Activated CD8-positive, alpha-beta T cell treated with anti-CD3 and anti-CD28 coated beads, Interleukin-2, amount 10 ng/mL, durations not matched to agents 7 days and 5 days (primary cell): ENCODE measurements at places on chromosomes 1 and 21. TPM values are rescaled to one million over a fixed set of nuclear protein-coding genes. Genes with fewer than 3 reads are reported as not detected.
A peak's percentile ranks its signal among the peaks of the same experiment; 100 is the strongest.

GRCh38 chr21:27703791-27704190 lies 736.9 kb upstream of the ADAMTS5 start:
- H3K4me1 ChIP-seq: no peaks in the 10 kb centered on the region
- no peak overlapping the region for H3K27ac ChIP-seq

The MAD2L2 gene
- 127 TPM for total RNA-seq

The ATF6 gene
- 17.1 TPM for total RNA-seq

DNA sequence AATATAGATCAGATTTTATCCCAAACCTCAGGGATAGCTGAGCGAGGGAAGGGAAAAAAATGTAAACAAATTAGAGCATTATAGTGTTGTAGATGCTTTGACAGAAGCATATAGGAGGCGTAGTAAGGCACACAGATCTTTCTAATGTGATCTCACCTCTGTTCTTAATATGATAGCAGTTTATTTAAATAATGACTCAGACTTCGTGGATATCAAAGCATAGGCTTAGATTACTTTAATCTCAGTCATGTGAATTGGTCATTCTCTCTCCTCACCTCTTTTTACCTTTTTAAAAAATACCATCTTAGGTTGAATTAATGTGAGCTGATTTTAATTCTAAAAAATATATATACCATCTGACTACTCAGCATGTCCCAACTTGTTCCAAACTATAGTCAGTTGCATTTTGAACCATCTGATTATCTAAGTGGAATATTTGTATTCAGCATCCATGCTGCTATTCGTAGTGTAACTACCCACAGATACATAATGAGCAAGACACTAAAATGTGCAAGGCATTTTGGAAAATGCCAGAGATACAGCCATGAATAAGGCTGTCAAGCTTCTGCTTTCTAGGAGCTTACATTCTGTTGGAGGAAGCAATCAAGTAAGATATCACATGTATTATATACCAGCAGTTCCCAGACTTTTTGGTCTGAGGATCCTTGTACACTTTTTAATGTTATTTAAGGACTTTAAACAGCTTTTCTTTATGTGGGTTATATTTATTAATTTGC lies 76.7 kb downstream of the OSBPL9 start:
- DNase-seq: no peak
- H3K4me1 ChIP-seq: no peaks in the 10 kb centered on the region
- no peak overlapping the region for H3K27ac ChIP-seq
- H3K27me3 ChIP-seq: no peaks in the 10 kb centered on the region

The MFSD2A gene
- total RNA-seq: 4.1 TPM

- no peak overlapping the region for H3K4me3 ChIP-seq
- no peaks in the 10 kb centered on the region for H3K4me1 ChIP-seq
- no peak overlapping the region for H3K27ac ChIP-seq
- no peak for DNase-seq
- H3K27me3 ChIP-seq: peaks cover 3% of the 10 kb centered on the region
Observed at GRCh38 chr1:55589671-55590297, 374.6 kb upstream of the USP24 start.

- H3K27ac ChIP-seq: no peak overlapping the region
- H3K4me3 ChIP-seq: peak overlapping the region; percentile 84
- DNase-seq: no peak
- peaks cover 51% of the 10 kb centered on the region for H3K4me1 ChIP-seq
Observed at GRCh38 chr1:39407510-39407895, 83.9 kb upstream of the BMP8A start.

DNA sequence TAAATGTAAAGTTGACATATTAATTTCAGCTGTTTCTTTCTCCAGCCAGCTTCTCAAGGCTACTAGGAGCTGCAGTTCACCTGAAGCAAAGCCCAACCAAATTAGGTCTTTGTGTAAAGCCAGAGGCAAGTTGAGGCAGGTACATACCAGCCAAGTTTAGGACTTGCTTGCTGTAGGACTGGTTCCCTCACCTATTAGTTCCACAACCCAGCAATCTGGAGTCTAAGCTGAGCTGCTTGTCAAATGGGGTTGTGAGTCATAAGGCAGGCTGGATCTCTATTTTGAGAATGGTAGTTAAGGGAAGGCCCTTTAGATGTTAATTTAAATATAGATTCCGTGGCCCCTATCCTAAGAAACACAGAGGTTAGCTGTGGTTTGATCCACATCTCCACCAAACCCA lies 7.6 kb upstream of the FLG2 start:
- H3K27ac ChIP-seq: no peak overlapping the region
- peaks cover 3% of the 10 kb centered on the region for H3K27me3 ChIP-seq
- H3K36me3 ChIP-seq: no peaks in the 10 kb centered on the region
- H3K4me1 ChIP-seq: no peaks in the 10 kb centered on the region
- DNase-seq: no peak
- no peak overlapping the region for H3K4me3 ChIP-seq

DNA sequence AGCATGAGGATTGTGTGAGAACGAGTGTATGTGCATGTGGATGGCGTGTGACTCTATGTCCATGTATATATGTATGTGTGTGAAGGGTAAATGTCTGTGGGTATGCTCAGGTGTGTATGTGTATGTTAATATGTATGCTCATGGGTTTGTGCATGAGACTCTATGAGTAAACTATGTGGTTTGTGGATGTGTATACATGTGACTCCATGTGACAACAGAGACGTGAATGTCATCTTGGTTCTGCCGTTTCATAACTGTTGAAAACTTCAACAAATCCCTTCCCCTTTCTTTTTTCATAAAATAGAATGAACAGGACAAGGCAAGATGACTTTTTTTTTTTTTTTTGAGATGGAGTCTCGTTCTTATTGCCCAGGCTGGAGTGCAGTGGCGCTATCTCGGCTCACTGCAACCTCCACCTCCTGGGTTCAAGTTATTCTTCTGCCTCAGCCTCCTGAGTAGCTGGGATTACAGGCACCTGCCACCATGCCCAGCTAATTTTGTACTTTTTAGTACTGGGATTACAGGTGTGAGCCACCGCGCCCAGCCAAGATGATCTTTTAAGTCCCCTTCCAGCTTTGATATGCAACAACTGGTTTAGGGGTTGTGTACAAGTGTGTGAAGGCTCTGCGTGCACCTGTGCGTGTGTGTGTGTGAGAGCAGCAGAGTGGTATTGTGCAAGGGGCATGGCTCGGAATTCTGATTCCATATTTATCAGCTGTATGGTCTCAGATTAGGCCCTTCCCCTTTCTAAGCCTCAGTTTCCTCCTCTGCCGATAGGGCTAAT lies 106.3 kb downstream of the EBNA1BP2 start:
- peaks cover 9% of the 10 kb centered on the region for H3K4me1 ChIP-seq
- no peak overlapping the region for H3K27ac ChIP-seq
- no peaks in the 10 kb centered on the region for H3K36me3 ChIP-seq
- no peak for DNase-seq

GRCh38 chr1:212437179-212437798 lies 4.6 kb downstream of the NENF start:
- H3K36me3 ChIP-seq: peaks cover 2% of the 10 kb centered on the region
- no peak overlapping the region for H3K27ac ChIP-seq
- no peak overlapping the region for H3K4me3 ChIP-seq
- H3K4me1 ChIP-seq: peaks cover 18% of the 10 kb centered on the region
- DNase-seq: no peak

GRCh38 chr1:177023726-177024125 lies 140.8 kb downstream of the ASTN1 start:
- H3K4me3 ChIP-seq: no peak overlapping the region
- no peak overlapping the region for H3K27ac ChIP-seq
- no peaks in the 10 kb centered on the region for H3K36me3 ChIP-seq
- DNase-seq: no peak

The RBM11 gene
- 0.34 TPM for total RNA-seq

DNA sequence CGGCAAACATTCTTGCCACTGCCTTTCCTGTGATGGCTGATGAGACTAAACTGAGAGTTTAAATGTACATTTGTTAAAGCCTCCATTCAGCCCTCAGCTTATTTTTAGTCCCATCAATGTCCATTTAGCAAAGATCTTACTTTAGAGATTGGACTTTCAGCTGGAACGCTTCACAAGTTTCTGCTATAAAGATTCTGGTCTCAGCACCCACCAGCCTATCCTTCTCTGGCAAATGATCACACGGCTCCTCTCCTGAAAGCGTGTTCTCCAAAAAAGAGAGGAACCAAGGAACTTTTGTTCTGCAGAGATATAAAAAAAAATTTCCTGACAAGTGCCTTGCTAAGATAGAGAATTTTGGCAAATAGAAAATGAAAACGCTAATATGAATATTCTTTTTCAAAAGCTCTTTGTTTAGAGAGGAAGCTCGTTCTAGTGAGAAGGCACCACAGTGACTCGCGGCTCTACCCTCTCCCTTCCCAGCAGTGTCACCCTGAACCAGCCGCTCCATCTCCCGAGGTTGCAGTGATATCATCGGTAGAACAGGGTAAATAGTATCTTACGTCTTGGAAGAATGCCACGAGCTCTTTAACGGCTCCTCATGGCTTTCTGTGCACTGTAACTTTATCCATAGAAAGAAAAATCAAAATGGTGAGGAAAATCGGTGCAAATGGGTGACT lies 200.2 kb downstream of the APP start:
- H3K4me3 ChIP-seq: no peak overlapping the region
- H3K36me3 ChIP-seq: peaks cover 30% of the 10 kb centered on the region
- no peak for DNase-seq
- H3K27ac ChIP-seq: no peak overlapping the region
- peaks cover 9% of the 10 kb centered on the region for H3K4me1 ChIP-seq
- H3K27me3 ChIP-seq: no peaks in the 10 kb centered on the region

GRCh38 chr1:175620376-175620775 lies 123.0 kb downstream of the TNR start:
- H3K27me3 ChIP-seq: no peaks in the 10 kb centered on the region
- H3K4me1 ChIP-seq: peaks cover 6% of the 10 kb centered on the region
- no peaks in the 10 kb centered on the region for H3K36me3 ChIP-seq
- DNase-seq: no peak

GRCh38 chr1:210758761-210759160 lies 375.2 kb downstream of the KCNH1 start:
- no peaks in the 10 kb centered on the region for H3K4me1 ChIP-seq
- peaks cover 11% of the 10 kb centered on the region for H3K27me3 ChIP-seq
- H3K4me3 ChIP-seq: no peak overlapping the region
- no peak overlapping the region for H3K27ac ChIP-seq
- no peaks in the 10 kb centered on the region for H3K36me3 ChIP-seq

DNA sequence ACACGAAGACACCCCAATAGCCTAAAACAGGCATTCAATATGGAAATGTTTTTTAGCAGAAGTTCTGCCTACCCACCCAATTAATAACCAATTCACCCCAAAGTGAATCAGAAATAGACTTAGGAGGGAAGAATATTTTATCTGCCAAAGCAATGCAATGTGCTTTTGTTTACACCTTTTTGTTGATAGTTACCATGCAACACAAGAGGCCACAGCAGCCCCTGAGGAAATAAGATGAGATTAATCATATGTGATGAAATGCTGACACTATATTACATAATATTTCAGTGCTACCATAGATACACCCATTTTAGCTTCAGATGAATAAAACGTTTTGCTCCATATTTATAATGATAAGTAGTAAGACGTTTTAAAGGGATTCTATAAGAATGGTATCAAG lies 60.9 kb upstream of the RGS2 start:
- DNase-seq: no peak
- no peak overlapping the region for H3K27ac ChIP-seq
- no peak overlapping the region for H3K4me3 ChIP-seq

DNA sequence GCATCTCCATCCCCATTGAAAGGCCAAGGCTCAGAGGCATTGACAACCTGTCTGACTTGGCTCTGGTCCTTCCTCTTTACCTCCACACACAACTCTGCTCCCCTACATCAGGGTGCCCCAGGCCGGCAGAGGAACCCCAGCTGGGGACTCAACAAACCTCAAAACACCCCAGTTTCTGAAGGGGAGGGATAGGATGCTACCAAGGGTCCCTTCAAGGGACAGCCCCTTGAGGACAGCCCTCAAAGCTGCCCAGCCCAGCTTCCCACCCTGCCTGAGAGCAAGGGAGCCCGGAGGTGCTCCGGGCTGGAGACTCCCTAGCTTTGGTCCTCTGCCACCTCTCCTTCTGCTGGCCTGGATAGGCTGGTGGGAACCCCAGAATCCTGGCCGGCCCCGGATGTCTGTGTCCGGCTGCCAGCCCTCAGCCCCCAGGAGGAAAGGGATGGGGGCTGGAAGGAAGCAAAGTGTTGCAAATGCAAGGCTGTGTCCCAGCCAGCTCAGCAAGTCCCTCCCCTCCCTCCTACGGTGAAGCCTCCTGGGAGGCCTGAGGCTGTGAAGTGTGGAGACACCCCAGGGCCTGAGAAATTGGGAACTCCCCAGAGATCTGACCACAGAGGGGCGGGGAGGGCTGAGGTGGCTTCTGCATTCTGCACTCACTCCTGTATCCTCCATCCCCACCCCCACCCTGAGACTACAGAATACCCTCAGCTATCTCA lies 1.1 kb upstream of the MARCKSL1 start:
- DNase-seq: peak; percentile 60
- H3K36me3 ChIP-seq: peaks cover 18% of the 10 kb centered on the region

DNA sequence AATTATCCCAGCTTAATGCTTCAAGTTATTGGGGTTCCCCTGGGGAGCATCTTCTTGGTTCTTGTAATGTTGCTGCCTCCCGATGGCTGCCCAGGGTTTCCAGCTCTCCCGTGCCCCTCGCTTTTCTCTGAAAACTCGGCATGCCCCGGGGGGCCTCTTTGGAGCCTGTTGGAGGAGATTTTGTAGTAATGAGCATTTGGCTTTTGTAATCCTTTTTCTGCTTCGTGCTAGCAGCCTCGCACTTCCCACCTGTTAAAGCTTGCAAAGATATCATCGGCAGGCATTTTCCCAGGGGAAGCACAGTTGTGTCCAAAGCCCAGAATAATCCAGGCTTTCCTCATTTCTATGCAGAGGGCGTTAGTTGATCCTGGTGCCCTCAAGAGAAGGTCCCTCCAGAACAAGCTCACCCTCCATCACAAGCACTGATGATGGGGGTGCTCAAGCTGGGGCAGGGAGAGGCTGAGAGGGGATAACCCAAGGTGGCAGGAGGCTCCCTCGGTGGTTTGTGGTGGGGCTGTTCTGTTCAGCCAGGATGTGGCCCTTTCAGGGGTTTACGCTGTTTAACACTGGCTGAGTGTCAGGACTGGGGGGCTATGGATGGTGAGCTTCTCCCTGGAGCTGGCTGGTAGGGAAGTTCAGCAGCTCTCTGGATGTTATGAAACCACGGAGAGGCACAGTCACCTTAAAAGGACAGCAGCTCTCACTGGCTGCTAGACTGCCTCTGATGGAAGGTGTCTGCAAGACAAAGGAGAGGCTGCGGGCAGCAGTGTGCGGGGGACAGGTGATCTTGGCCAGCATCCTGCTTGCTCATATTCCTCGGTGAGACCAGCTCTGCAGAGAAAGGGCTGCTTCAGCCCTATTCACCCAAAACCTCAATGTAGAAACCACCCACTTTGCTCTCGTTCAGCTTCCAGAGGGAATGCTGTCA lies 477.1 kb upstream of the VAMP3 start:
- no peaks in the 10 kb centered on the region for H3K4me1 ChIP-seq
- no peaks in the 10 kb centered on the region for H3K36me3 ChIP-seq
- peaks cover 4% of the 10 kb centered on the region for H3K27me3 ChIP-seq
- H3K27ac ChIP-seq: no peak overlapping the region
- no peak overlapping the region for H3K4me3 ChIP-seq

The DIRAS3 gene
- total RNA-seq: not detected

GRCh38 chr1:39230261-39231190 lies 26.0 kb downstream of the MACF1 start:
- H3K36me3 ChIP-seq: peaks cover 48% of the 10 kb centered on the region
- peak overlapping the region; percentile 64 for H3K27ac ChIP-seq
- DNase-seq: peak; percentile 33
- H3K27me3 ChIP-seq: no peaks in the 10 kb centered on the region
- peaks cover 35% of the 10 kb centered on the region for H3K4me1 ChIP-seq
- no peak overlapping the region for H3K4me3 ChIP-seq
